ENCODE measurements at places on chromosomes 6 and 20.

GRCh38 chr20:40997116-40997515, 31.5 kb upstream of the TOP1 start:
- no peak for DNase-seq

GRCh38 chr20:8414586-8415274, 282.7 kb downstream of the PLCB1 start:
- no peak for DNase-seq

DNA sequence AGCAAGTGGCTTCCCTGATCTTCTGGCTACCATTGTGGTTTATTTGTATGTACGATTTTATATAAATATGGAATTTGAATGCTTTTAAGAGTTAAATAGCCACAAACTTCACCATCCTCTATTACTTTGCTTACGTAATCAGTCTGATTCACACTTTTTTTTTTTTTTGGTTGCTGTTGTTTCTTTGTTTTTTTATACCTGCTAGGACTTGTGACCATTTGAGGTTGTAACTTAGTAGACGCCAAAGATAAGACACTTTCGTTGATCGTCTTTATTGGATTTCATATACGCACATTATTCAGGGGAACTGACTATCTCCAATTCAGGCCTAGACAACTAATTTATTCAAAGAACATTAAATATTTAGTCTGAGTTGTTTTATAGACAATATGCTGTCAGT, 559.0 kb downstream of the CBLN4 start:
- no peak for DNase-seq

DNA sequence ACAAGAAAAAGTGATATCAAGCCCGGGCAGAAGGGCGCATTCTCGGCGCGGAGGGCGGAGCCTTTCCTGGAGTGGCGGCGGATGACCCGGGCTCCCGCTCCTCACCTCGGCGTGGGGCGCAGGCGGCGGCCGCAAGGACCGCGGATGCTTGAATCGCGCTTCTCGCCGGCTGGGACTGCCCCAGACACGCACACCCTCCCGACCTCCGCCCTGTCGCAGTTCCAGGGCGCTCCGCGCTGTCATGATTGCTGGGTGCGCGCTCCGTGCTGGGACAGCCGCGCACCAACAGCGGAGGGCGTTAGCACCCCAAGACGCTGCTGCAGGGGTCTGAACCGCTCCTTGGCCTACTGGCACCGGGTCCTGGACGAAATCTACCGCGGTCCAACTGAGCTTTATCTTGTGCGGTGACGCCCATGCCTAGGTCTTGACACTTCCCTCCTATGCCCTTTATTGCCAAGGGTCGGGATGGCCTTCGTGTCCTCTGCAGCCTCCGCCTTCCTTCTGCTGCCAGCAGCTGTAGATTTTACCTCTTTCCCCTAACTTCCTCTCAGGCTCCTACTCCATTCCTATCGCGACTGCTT, 43.3 kb downstream of the IRAK1BP1 start:
- DNase-seq = no peak

- DNase-seq = no peak
Measured at GRCh38 chr6:1821513-1822183, 211.9 kb downstream of the FOXC1 start.

- DNase-seq = no peak
Measured at GRCh38 chr20:4151991-4152695, 136.8 kb upstream of the RNF24 start.

DNA sequence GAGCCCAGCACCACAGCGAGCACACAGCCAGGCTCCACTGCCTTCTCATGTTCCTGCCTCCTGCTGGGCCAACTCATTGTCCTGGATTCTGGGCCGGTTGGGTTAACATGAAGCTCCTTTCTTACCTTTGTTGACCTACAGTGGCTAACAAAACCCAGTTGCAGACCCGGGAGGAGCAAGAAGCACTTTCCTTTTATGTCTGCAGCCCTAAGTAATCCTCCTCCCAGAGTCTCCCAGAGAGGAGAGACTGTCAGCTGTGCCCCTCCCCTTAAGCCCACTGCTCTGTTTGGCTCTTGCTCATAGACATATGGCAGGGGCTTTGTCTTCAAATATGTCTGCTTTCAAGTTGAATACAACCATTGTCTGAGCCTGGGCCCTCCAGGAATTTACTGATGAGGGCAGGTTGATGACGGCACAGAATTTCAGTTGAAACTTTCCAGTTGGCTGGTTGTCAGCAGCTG, 55.2 kb downstream of the PSMB1 start:
- DNase-seq = no peak

- DNase-seq = no peak
Measured at GRCh38 chr6:107731422-107732319, 92.4 kb downstream of the SCML4 start.

Measured in stimulated activated CD8-positive, alpha-beta memory T cell treated with anti-CD3 and anti-CD28 coated beads, Interleukin-4, amount 100 ng/mL, for 24 hours (primary cell).